ENCODE measurements at places on chromosomes 16 and 17. TPM values are rescaled to one million over a fixed set of nuclear protein-coding genes. Genes with fewer than 3 reads are reported as not detected.

- no peak overlapping the region for H3K27ac ChIP-seq
- H3K4me1 ChIP-seq, result no peaks in the 10 kb centered on the region
- H3K4me3 ChIP-seq, result no peak overlapping the region
- no peak for DNase-seq
Observed at GRCh38 chr17:47315451-47316266, 8.1 kb upstream of the EFCAB13 start.

DNA sequence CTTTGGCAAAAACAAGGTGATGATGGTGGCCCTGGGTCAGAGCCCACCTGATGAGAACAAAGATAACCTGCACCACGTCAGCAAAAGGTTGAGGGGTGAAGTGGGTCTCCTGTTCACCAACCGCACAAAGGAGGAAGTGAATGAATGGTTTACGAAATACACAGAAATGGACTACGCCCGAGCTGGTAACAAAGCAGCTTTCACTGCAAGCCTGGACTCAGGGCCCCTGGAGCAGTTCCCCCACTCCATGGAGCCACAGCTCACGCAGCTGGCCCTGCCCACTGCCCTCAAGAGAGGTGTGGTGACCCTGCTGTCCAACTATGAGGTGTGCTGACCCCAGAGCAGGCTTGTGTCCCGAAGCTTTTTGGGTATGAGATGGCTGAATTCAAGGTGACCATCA is 29.7 kb upstream of the DLX4 start:
- no peaks in the 10 kb centered on the region for H3K4me1 ChIP-seq
- H3K27me3 ChIP-seq, result peaks cover 43% of the 10 kb centered on the region
- no peak overlapping the region for H3K27ac ChIP-seq
- no peak overlapping the region for H3K4me3 ChIP-seq

- peaks cover 86% of the 10 kb centered on the region for H3K4me1 ChIP-seq
- H3K4me3 ChIP-seq, result no peak overlapping the region
- H3K27ac ChIP-seq, result peak overlapping the region; percentile 81
- no peaks in the 10 kb centered on the region for H3K27me3 ChIP-seq
- H3K36me3 ChIP-seq, result no peaks in the 10 kb centered on the region
- no peak for DNase-seq
Observed at GRCh38 chr17:78738698-78739097, 43.4 kb downstream of the CYTH1 start.

DNA sequence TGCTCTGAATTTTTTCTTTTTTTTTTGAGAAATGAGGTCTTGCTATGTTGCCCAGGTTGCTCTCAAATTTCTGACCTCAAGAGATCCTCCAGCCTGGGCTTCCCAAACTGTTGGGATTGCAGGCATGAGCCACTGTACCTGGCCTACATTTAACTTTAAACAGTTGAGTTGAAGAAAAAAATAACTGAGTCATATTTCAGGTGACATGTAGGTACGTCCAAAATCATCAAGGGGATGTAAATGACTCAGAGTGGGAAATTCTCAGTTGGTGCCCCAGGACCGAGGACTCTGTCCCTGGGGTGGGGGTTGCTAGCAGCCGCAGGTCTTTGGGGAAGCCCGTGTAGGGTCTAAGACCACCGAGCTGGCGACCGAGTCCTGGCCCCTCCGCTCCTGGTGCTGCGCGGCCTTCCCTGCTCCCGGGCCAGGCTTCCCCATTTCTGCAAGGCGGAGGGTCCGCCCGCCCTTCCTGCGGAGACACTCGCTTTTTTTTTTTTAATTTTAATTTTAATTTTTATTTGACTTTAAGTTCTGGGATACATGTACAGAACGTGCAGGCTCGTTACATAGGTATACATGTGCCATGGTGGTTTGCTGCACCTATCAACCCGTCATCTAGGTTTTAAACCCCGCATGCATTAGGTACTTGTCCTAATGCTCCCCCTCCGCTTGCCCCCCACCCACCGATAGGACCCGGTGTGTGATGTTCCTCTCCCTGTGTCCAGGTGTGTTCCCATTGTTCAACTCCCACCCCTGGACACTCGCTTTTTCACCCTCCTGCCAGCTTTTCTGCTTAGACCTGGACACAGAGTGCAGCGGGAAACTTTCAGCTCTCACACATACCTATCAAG is 12.7 kb upstream of the N4BP1 start:
- peak overlapping the region; percentile 55 for H3K27ac ChIP-seq
- H3K27me3 ChIP-seq, result no peaks in the 10 kb centered on the region
- peaks cover 12% of the 10 kb centered on the region for H3K4me1 ChIP-seq
- DNase-seq, result no peak

DNA sequence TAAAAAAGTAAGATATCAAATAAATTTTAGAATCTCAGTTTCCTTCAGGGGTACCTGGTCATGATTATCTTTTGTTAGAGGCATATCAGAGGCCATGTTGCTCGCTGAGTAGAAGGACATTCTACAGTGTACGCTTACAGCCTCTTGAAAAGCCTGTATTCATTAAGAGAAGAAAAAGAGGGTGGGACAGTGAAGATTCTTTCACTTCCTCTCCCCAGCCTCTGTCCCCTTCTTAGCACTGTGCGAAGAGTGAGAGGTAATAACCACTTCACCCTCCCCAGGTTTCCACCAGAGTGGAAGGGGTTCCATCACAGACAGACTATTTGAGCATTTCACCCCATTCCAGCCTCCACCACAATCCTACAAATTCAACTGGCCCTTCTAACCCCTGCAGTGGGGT is 4.8 kb upstream of the LPO start:
- no peak for DNase-seq
- H3K27ac ChIP-seq, result no peak overlapping the region
- H3K4me3 ChIP-seq, result no peak overlapping the region
- H3K36me3 ChIP-seq, result no peaks in the 10 kb centered on the region

- DNase-seq, result no peak
- H3K27ac ChIP-seq, result no peak overlapping the region
- H3K4me3 ChIP-seq, result no peak overlapping the region
- H3K4me1 ChIP-seq, result no peaks in the 10 kb centered on the region
- peaks cover 49% of the 10 kb centered on the region for H3K36me3 ChIP-seq
- no peaks in the 10 kb centered on the region for H3K27me3 ChIP-seq
Observed at GRCh38 chr16:3295783-3296182, 9.4 kb downstream of the TIGD7 start.

DNA sequence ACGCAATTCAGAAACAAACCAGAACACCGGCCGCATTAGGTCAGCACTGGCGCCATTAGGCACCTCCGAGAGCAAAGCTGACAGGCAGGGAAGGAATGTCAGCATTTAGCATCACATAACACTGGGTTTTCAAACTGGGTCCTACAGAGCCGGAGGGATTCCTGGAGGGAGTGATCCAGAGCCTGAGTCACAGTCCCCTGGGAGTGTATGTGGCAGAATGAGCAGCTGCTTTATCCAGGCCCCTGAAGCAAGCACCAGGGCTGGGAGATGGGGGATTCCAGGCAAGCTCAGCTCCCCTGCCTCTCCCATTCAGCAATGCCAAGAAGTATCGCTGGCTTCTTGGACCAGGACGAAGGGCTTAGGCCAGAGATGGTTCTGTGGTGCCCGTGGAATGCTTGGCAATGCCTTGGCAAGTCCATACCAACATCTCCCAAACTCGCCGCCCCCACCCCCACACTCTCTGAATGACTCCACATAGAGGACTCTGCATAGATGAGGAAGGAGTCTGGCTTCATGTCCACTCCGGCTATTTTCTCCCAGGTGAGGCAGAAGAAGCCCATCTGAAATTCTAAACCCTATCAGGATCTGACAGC is 20.4 kb downstream of the GAS7 start:
- H3K36me3 ChIP-seq, result no peaks in the 10 kb centered on the region
- no peaks in the 10 kb centered on the region for H3K4me1 ChIP-seq
- H3K27ac ChIP-seq, result no peak overlapping the region
- no peak overlapping the region for H3K4me3 ChIP-seq

GRCh38 chr16:63289834-63290460 is 1253.7 kb upstream of the CDH8 start:
- H3K36me3 ChIP-seq, result no peaks in the 10 kb centered on the region
- no peak overlapping the region for H3K27ac ChIP-seq
- H3K4me1 ChIP-seq, result no peaks in the 10 kb centered on the region
- H3K4me3 ChIP-seq, result no peak overlapping the region

GRCh38 chr16:72246423-72246822 is 74.5 kb upstream of the PMFBP1 start:
- H3K4me3 ChIP-seq, result no peak overlapping the region
- DNase-seq, result no peak
- H3K27ac ChIP-seq, result no peak overlapping the region
- H3K4me1 ChIP-seq, result no peaks in the 10 kb centered on the region

- H3K4me3 ChIP-seq, result no peak overlapping the region
- H3K27ac ChIP-seq, result no peak overlapping the region
- H3K27me3 ChIP-seq, result no peaks in the 10 kb centered on the region
- DNase-seq, result no peak
- no peaks in the 10 kb centered on the region for H3K4me1 ChIP-seq
- H3K36me3 ChIP-seq, result no peaks in the 10 kb centered on the region
Observed at GRCh38 chr16:19776147-19776546, 58.1 kb downstream of the IQCK start.

DNA sequence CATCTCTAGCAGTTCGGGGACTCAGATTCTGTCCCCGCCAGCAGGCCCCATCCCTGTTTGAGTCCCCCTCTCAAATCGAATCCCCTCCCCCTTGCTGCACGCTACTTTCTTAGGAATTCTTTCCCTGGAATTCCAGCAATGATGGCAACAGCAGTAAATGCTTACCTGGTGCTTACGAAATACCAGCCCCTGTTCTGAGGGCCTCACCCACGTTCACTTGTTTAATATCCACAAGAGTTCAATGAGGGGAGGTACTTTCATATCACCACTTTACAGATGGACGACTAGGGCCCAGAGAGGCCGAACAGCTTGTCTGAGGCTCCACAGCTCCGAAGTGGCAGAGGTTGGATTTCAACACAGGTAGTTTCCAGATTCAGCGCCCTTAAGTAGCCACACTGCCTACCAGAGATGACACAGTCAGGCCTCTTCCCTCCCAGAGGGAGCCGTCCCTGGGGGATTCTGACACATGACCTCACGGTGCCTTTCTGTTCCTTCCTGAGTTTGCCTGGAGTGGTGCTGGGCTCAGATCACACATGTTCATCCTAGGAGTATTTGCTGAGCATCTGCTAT is 120.7 kb upstream of the GSE1 start:
- no peaks in the 10 kb centered on the region for H3K36me3 ChIP-seq
- H3K27ac ChIP-seq, result peak overlapping the region; percentile 80
- H3K4me1 ChIP-seq, result peaks cover 20% of the 10 kb centered on the region
- no peak overlapping the region for H3K4me3 ChIP-seq
- H3K27me3 ChIP-seq, result no peaks in the 10 kb centered on the region

GRCh38 chr17:20122254-20122879 is 113.2 kb downstream of the SPECC1 start:
- H3K27ac ChIP-seq, result no peak overlapping the region
- H3K27me3 ChIP-seq, result no peaks in the 10 kb centered on the region
- no peaks in the 10 kb centered on the region for H3K36me3 ChIP-seq

Gene ABCC3
- polyA plus RNA-seq, result 0.45 TPM
